ENCODE measurements at places on chromosomes 5 and 9. TPM values are rescaled to one million over a fixed set of nuclear protein-coding genes. Genes with fewer than 3 reads are reported as not detected.

DNA sequence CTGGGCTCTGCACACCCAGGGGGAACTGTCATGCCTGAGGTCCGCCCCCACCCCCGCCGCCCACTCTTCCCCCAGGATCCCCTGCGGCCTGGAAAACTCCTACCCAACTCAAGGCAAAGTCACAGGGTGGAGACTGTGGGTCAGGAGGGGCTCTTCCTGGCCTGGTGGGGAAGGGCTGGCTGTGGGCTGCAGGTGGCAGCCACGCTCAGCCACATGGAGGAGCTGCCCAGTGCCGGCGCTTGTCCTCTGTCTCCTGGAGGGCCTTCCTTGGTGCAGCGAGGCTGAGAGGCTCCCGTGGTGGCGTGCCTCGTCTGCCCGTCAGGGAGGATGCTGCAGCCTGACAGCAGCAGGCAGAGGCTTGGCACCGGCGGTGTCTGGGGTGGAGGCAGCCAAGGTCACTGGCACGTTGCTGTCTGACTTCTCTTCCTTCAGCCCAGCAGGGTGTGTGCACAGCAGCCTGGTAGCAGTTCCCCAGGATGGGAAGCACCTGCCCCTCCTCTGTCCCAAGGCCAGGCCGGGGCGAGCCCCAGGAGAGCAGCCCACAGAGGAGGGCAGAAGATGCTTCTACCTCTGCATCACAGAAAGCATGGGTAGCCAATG, 78.1 kb downstream of the ADAMTS2 start:
- no peaks in the 10 kb centered on the region for H3K27me3 ChIP-seq
- H3K4me1 ChIP-seq = peaks cover 46% of the 10 kb centered on the region
- no peak overlapping the region for H3K4me3 ChIP-seq
- no peak for DNase-seq
- H3K27ac ChIP-seq = peak overlapping the region; percentile 45

DNA sequence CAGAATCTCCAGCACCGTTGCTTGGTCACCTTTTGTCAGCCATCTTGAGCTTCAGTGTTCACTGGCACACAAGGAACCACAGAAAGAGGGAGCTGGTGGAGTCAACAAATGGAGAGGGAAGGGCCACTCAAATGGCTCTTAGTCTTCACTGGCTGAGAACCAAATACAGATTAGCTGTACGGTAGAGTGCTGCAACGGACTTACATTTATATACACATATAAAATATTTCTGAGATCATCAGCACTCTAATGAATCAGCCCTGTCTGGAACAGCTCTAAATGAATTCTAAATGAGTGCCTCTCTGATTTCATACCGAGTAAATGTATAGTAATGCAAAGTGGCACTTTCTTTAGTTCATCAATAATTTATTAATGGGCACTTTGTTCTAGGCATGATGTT, 24.8 kb downstream of the KCTD16 start:
- no peak overlapping the region for H3K4me3 ChIP-seq
- no peak for DNase-seq
- H3K27me3 ChIP-seq = peaks cover 3% of the 10 kb centered on the region

DNA sequence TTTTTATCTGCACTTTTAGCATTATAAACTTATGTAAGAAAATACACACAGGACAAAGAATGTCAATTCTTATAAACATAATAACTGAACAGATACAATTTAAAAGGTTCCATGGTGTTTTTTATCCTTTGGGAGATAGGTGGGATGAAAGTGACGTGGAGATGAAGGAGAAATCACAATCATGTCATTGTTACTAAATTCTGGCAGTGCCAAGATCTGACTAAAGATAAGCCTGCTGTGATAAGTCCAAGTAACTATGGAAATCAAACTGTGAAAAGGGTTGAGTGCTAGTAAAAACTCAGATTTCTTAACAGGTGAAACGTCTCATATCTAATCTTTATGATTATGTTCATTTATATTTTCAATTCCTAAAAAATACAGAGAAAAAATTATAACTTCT, 11.1 kb downstream of the LEAP2 start:
- H3K4me1 ChIP-seq = peaks cover under 1% of the 10 kb centered on the region
- no peaks in the 10 kb centered on the region for H3K27me3 ChIP-seq
- H3K27ac ChIP-seq = no peak overlapping the region
- DNase-seq = no peak
- H3K4me3 ChIP-seq = no peak overlapping the region
- peaks cover 41% of the 10 kb centered on the region for H3K36me3 ChIP-seq

- no peak for DNase-seq
- H3K4me1 ChIP-seq = peaks cover 66% of the 10 kb centered on the region
- no peaks in the 10 kb centered on the region for H3K27me3 ChIP-seq
- H3K36me3 ChIP-seq = no peaks in the 10 kb centered on the region
- H3K4me3 ChIP-seq = no peak overlapping the region
Measured at GRCh38 chr9:72579190-72579589, 57.8 kb downstream of the TMC1 start.

DNA sequence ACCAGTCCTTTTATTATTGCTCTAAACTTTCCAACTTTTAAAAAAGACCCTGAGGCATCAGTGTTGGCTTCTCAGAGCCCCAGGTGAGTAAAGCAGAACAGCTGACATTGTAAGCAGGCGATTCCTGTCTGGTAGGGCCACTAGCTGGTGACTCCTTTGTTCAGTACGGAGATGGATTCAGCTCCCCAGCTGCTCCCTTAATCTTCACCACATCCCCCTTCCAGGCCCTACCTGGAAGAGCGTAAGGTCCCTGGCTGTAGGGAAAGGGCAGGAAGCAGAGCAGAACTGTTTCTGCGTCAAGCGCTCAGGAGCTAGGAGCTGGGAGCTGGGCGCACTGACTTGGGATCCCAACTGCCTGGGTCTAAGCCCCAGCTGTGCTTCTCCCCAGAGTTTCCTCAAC, 203.7 kb upstream of the TAS2R1 start:
- H3K27ac ChIP-seq = no peak overlapping the region
- no peak overlapping the region for H3K4me3 ChIP-seq
- no peak for DNase-seq
- no peaks in the 10 kb centered on the region for H3K27me3 ChIP-seq
- H3K4me1 ChIP-seq = peaks cover 12% of the 10 kb centered on the region
- H3K36me3 ChIP-seq = no peaks in the 10 kb centered on the region

- peaks cover 65% of the 10 kb centered on the region for H3K4me1 ChIP-seq
- H3K27ac ChIP-seq = no peak overlapping the region
- H3K4me3 ChIP-seq = no peak overlapping the region
- no peaks in the 10 kb centered on the region for H3K27me3 ChIP-seq
Measured at GRCh38 chr5:142823126-142823525, 52.9 kb downstream of the ARHGAP26 start.

OLFML2A gene
- 469 TPM for total RNA-seq

GRCh38 chr5:1506242-1507013, 17.3 kb downstream of the LPCAT1 start:
- no peak overlapping the region for H3K4me3 ChIP-seq
- H3K4me1 ChIP-seq = peaks cover 7% of the 10 kb centered on the region
- H3K27ac ChIP-seq = no peak overlapping the region
- DNase-seq = peak; percentile 87
- H3K36me3 ChIP-seq = peaks cover 7% of the 10 kb centered on the region

DNA sequence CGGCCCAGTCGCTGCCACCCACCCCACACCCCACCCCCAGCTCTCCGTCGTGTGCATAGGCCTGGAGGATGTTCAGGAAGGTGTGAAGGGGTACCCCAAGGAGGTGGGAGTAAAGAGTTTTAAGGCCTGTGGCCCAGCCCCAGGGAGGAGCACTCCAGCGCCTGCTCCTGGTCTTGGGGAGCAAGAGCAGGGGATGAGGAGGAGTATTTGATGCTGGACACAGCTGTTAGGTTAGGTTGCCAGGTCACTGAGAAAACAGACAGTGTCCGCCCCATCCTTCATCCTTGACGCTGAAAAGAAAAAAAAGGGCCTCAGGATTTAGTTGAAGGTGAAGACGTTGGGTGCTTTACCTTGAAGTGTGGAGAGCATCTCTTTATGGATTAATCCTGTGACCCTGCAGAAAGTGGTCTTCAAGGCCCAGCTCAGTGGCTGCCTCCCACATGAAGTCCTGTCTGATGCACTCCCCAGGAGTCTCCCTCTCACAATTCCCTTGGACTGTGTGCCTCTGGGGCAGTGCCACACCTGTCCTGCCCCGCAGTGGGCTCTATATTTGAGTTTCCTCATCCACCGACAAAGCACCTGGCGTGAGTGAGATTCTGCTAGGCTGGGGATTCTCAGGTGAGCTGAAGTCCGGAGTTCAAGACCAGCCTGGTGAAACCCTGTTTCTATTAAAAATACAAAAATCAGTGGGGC, 101.8 kb downstream of the SPRY4 start:
- DNase-seq = no peak
- H3K4me1 ChIP-seq = peaks cover 2% of the 10 kb centered on the region
- H3K36me3 ChIP-seq = no peaks in the 10 kb centered on the region
- no peak overlapping the region for H3K27ac ChIP-seq
- H3K4me3 ChIP-seq = no peak overlapping the region
- H3K27me3 ChIP-seq = peaks cover 33% of the 10 kb centered on the region

DNA sequence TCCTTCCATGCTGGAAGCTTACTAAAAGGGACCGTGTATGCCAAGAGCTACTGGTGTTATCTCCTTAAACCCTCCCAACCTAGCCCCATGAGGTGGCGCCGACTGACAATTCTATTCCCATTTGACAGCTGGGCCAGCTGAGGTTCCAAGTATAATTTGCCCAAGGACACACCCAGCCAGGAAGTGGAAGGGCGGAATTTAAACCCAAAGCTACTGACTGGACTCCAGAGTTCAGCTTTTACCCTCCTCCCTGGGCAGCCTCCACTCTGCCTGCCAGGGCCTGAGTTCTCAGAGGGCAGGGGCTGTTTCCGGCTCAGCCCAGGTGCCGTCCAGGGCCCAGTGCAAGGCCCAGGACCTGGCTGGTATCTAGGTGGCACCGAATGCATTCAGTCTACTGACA, 71.8 kb downstream of the C9orf50 start:
- no peak for DNase-seq
- H3K4me1 ChIP-seq = peaks cover 23% of the 10 kb centered on the region
- no peaks in the 10 kb centered on the region for H3K27me3 ChIP-seq
- H3K36me3 ChIP-seq = no peaks in the 10 kb centered on the region
- peak overlapping the region; percentile 27 for H3K27ac ChIP-seq

GRCh38 chr9:98009936-98010335, 26.8 kb downstream of the ANP32B start:
- H3K4me3 ChIP-seq = no peak overlapping the region
- peaks cover 50% of the 10 kb centered on the region for H3K36me3 ChIP-seq
- no peaks in the 10 kb centered on the region for H3K27me3 ChIP-seq
- H3K4me1 ChIP-seq = peaks cover 15% of the 10 kb centered on the region
- no peak overlapping the region for H3K27ac ChIP-seq

DNA sequence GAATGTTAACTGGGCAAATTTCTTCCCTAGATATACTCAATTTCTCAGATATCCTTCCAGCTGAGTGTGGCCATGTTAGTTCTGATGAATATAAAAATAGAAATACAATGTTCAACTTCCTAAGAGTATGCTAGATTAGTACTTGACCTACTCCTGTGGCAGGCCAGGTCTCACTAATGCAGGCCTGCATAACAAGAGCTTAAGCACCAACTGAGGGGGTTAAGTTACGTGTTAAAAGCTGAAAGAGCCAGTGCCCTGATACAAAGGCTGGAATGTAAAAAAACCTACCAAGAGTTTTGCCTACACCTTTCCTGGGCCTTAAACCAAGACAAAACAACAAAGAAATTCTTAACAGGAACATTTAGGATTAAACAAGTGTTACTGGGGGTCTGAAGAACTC, 102.8 kb downstream of the MRPS30 start:
- H3K4me3 ChIP-seq = no peak overlapping the region
- H3K36me3 ChIP-seq = no peaks in the 10 kb centered on the region
- no peak for DNase-seq

FLT4 gene
- total RNA-seq = 0.29 TPM

GRCh38 chr9:2623288-2624050, 1.9 kb downstream of the VLDLR start:
- no peaks in the 10 kb centered on the region for H3K36me3 ChIP-seq
- peak overlapping the region; percentile 94 for H3K27ac ChIP-seq
- H3K27me3 ChIP-seq = no peaks in the 10 kb centered on the region
- peaks cover 41% of the 10 kb centered on the region for H3K4me1 ChIP-seq
- no peak for DNase-seq

- peak overlapping the region; percentile 91 for H3K27ac ChIP-seq
- no peak for DNase-seq
- peaks cover 22% of the 10 kb centered on the region for H3K4me1 ChIP-seq
- peak overlapping the region; percentile 90 for H3K4me3 ChIP-seq
- no peaks in the 10 kb centered on the region for H3K36me3 ChIP-seq
- no peaks in the 10 kb centered on the region for H3K27me3 ChIP-seq
Measured at GRCh38 chr9:135960411-135961276, 529 bp downstream of the UBAC1 start.

GRCh38 chr5:156052656-156053055, 274.3 kb upstream of the SGCD start:
- no peaks in the 10 kb centered on the region for H3K36me3 ChIP-seq
- no peak overlapping the region for H3K27ac ChIP-seq
- DNase-seq = no peak
- H3K4me3 ChIP-seq = no peak overlapping the region
- H3K27me3 ChIP-seq = no peaks in the 10 kb centered on the region
- no peaks in the 10 kb centered on the region for H3K4me1 ChIP-seq

TAF11L10 gene
- not detected for total RNA-seq

DNA sequence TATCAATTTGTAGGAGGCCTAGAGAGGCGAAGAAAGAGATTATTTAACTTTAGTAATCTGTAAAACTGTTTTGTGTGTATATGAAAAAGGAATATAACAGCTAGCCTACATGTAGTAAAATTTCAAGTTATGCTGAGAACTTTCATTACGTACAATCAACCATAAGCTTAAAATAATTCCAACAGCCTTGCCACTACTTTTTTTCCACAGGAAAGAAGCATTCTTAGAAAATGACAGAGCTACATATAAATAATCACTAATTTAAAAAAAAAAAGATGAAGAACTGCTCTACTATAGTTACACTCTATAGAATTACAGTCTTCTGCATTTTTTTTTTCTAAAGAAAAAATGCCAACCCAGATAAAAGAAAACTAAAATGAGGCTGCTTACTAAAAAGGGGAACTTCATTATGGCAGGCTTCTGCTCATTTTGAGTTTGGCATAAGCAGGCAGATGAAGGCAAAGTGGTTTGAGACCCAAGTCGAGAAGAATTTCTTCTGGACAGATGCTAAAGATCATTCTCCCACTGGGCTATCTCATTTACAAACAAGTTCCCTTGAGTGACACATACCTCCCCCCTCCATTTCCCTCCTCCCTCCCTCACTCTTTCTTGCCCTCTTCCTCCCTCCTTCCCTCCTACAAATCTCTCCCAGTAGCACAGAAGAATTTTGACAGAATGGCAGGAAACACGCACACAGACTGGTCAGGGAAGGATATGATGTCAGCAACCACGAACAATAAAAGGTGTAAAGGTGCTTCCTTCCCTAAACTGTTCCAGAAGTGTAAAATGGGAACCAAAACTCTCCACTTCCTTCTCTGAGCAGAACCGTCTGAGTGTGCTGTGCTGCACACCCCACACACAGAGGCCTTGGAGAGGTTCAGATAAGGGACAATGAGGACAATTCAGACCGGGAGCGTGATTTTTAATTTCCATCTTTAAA, 56.1 kb downstream of the MEF2C start:
- H3K4me3 ChIP-seq = peak overlapping the region; percentile 47
- peaks cover 53% of the 10 kb centered on the region for H3K4me1 ChIP-seq
- no peaks in the 10 kb centered on the region for H3K27me3 ChIP-seq
- H3K27ac ChIP-seq = peak overlapping the region; percentile 82

GRCh38 chr5:168778536-168778935, 199.4 kb upstream of the PANK3 start:
- no peak overlapping the region for H3K4me3 ChIP-seq
- DNase-seq = no peak
- H3K27ac ChIP-seq = no peak overlapping the region
- no peaks in the 10 kb centered on the region for H3K27me3 ChIP-seq
